ENCODE measurements at places on chromosomes 5 and 9. TPM values are rescaled to one million over a fixed set of nuclear protein-coding genes. Genes with fewer than 3 reads are reported as not detected.

GRCh38 chr5:180126716-180127681, 55.4 kb upstream of the RNF130 start:
- DNase-seq, result peak; percentile 79

DNA sequence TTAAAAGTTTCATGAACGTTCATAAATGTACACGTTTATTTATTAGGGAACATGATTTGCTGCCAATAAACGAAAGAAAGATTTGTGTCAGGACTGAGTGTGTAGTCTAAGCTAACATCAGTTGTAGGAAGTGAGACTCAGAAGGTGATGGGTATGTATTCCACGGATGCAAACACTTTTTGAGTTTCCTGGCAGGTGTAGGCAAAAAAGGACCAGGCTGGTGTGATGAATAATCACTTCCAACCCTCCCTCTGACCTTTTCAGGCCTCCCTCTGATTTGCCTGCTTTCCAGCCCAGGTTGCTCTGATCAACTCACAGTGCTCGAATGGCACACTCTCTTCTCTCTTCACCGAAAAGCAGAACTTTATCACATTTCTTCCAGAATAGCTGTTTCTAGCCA, 51.8 kb downstream of the BASP1 start:
- no peak for DNase-seq

- DNase-seq, result no peak
Measured at GRCh38 chr5:149953436-149954121, 7.0 kb upstream of the SLC26A2 start.

DNA sequence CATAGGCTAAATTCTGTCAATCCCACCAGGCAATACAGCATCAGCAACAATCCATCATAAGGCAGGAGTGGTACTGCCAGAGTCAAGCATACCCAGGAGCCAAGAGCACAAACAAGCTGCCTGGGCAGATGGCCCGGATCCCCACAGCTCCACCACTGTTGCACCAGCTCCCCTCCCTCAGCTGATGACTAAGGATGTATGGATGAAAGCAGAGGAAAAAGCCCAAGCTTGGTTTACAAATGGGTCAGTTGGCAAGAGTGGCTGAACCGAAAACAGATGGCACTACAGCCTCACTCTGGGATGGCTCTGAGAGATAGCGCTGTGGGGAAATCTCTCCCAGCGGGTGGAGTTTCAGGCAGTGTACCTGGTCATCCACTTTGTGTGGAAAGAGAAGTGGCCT, 29.4 kb downstream of the DROSHA start:
- no peak for DNase-seq

DRD1 gene
- total RNA-seq, result not detected

DNA sequence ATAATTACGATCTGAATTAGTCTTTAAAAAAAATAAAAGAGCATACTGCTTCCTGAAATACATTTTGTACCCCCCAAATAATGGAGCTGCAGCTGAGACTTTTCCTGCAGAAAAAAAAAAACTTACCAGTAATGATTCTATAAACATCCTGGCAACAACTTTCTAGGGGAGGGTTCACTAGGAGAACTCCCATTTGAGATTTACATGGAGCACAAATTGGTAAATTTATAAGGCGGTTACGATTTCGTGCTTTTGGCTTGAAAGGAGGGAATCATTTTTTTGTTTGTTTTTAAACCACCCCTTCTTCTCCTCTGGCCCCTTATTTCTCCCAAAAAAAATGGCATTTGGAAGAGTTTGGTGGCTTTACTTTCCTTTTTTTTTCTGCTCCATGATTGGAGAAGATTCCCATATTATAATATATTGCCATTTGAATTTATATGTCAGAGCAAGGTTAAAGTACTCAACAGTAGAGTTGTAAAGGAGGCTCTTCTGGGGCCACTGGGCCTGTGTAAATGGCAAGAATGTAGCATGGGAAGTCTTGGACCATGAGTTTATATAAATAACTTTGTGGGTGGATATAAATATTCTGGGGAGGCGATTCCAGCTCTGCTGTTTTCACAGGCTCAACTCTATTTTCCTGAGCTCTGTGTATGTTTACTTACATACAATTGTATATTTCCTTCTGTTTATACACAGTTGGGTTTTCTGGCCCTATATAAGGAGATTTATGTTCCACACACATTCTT, 159.9 kb downstream of the CSNK1G3 start:
- no peak for DNase-seq

ZNF484 gene
- total RNA-seq, result 2.7 TPM

DNA sequence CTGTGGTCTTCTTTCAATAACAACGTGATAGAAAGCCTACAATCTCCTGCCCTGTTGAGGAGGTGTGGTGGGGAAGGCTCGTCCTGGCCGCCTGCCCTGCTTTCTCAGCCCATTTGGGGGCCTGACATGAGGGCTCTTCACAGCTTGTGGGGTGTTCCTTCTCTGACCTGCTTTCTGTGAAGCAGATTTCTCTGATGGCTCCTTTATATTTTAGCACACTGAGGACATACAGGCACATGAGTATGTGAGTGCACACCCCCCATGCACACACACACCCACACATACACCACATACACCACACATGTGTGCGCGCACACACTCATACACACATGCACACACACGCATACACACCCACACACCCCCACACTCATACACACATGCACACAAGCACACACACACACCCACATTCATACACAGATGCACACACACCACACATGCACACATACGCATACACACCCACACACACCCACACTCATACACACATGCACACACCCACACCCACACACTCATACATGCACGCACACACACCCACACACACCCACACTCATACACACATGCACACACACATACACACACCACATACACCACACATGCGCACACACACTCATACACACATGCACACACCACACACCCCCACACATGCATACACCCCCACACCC, 117.5 kb downstream of the COL5A1 start:
- no peak for DNase-seq

CDC25C gene
- 19.6 TPM for total RNA-seq

WASHC1 gene
- total RNA-seq, result 22.0 TPM

All from K562 (cell line).